ENCODE measurements at places on chromosomes 3 and 15. TPM values are rescaled to one million over a fixed set of nuclear protein-coding genes. Genes with fewer than 3 reads are reported as not detected.

Gene GOLGA6L4
- 9.4 TPM for total RNA-seq

Gene ITIH3
- 9.9 TPM for total RNA-seq

Gene HYAL2
- 389 TPM for total RNA-seq

Gene ANKRD34C
- not detected for total RNA-seq

Gene IL12A
- not detected for total RNA-seq

Gene KIF15
- 0.69 TPM for total RNA-seq

Gene CD276
- total RNA-seq: 83.6 TPM

Gene FOXB1
- total RNA-seq: not detected

Gene ZMYND10
- total RNA-seq: 32.6 TPM

Gene SCAANT1
- not detected for total RNA-seq

Gene SERPINI2
- total RNA-seq: 6.3 TPM

Gene IQCF5
- not detected for total RNA-seq

Gene TAGLN3
- 1.5 TPM for total RNA-seq

Gene C2CD4A
- total RNA-seq: 0.24 TPM
